Activated T-cell treated with anti-CD3 and anti-CD28 coated beads, Interleukin-2, amount 50 U/mL, for 48 hours (primary cell): ENCODE measurements at places on chromosomes 5 and 9.
A peak's percentile ranks its signal among the peaks of the same experiment; 100 is the strongest.

GRCh38 chr5:149782018-149782894, 52.1 kb downstream of the PPARGC1B start:
- DNase-seq, result no peak

- DNase-seq, result no peak
Observed at GRCh38 chr5:56763711-56764466, 51.5 kb upstream of the MAP3K1 start.

GRCh38 chr9:126490871-126491567, 122.7 kb upstream of the LMX1B start:
- DNase-seq, result no peak

DNA sequence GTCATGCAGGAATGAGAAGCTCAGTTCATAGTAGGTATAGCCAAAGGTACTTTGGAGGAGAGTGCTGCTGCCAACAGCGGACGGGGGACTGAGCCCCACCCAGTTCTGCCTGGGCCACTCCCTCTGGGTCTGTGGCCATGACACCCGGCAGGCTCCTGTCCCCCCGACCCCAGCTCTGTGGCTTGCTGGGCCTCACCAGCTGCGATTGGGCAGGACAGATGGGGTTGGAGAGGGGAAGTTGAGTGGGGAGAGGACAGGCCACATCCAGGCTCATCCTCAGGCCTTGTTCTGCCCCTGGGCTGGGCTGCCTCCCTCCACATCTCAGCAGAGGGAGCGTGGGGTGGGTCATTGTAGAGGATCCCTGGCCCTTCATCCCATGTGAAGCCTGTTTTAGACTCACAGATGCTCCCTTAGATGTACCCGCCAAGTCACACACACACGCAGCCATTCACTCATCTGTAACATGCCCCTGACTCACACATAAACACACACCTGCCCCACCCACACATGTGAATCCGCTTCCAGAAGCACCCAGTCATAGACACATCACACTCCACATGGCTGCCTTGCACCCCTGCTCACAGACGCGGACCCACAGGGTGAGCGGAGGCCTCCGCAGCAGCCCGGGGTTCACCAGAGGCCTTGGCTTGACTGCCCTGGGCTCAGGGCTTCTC, 48.8 kb downstream of the NTNG2 start:
- DNase-seq, result peak; percentile 37

DNA sequence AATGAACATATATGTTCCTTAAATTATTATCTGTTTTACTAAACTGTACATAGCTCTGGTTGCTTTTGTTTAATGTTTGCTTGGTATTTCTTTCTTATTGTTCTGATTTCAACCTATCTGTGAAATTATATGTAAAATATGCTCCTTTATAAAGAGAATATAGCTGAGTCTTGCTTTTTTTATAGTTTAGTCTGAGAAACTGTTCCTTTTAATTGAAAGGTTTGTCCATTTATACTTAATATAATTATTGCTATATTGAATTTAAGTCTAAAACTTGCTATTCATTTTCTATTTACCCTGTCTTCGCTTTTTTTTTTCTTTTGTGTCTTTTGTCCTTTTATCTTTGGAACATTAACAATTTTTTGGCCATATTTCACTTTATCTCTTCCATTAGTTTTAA, 712.0 kb downstream of the MAT2B start:
- DNase-seq, result no peak

DNA sequence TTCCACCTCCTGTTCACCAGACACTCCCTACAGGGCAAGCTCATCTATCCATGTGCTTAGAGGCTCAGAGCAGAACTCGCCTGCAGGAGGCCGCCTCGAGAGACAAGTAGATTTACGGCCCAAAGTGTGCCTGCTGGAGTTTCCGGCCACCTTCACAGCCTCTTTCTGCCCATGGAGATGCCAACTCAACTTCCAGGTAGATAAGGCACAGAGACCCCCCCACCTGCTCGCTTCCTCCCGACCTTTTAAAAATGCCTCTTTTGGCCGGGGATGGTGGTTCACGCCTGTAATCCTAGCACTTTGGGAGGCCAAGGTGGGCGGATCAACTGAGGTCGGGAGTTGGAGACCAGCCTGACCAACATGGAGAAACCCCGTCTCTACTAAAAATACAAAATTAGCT, 46.6 kb downstream of the EXD3 start:
- DNase-seq, result no peak

DNA sequence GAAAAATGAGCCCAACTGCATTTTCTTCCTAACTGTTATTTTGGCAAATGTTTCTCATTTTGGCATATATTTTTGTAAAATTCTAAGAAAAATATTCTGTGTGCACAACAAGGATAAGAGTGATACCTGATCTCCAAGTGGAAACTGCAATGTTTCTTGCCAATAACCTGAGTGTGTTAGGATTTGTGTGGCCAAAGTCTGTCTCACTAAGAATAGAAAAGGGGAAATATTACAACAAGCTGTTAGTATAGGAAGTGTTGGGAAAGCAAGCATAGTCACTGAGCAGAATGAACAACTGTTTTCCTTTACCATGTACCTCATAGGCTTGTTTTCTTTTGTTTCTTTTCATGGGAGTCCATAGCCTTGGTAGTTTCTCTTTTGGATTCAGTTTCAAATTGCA, 624.2 kb downstream of the MTRR start:
- no peak for DNase-seq

DNA sequence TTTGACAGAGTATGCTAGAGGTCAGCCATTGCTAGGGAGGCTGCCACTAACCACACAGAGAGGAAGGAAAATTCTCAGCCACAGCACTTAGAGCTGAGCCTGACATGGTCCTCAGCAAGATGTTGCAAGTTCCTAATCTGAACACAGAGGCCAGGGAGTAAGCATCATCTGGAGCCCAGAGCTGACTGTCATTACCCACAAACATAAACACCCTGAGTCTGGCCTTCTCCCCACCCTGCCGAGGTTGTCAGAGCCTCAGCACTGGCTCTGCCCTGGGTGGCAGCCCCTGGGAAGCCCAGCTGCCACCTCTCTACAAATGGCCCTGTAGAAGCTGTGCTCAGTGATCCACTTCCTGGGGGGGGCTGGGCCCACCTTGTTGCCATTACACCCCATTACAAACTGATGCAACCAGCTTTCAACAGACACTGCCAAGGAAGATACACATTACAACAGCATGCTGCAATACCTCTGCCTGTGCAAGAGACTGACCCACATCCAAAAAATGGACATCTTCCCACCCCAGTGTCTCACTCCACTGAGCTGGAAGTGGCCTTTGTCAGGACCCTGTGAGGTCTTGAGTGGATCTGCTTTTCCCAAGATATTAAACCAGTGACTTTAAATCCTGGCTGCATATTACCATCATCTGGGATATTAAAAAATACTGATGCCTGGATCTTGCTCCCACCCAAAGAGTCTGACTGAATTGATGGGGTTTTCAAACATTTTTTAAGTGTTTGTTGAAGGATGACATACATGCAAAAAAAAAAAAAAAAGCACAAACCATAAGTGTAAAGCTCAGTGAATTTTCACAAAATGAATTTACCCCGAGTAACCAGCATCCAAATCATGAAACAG, 33.0 kb downstream of the IRF1 start:
- DNase-seq, result peak; percentile 43

DNA sequence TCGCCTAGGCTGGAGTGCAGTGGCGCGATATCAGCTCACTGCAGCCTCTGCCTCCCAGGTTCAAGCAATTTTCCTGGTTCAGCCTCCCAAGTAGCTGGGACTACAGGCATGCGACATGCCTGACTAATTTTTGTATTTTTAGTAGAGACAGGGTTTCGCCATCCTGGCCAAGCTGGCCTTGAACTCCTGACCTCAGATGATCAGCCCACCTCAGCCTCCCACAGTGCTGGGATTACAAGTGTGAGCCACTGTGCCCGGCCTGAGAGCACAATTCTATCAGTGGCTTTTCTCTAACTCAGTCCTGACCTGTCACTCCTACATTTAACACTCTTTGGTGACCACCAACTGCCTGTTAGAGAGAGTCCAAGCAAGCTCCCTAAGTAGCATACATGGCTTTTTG, 82.7 kb upstream of the SPOCK1 start:
- no peak for DNase-seq

- DNase-seq, result peak; percentile 37
Observed at GRCh38 chr5:74201334-74202081, 439.0 kb downstream of the ENC1 start.

DNA sequence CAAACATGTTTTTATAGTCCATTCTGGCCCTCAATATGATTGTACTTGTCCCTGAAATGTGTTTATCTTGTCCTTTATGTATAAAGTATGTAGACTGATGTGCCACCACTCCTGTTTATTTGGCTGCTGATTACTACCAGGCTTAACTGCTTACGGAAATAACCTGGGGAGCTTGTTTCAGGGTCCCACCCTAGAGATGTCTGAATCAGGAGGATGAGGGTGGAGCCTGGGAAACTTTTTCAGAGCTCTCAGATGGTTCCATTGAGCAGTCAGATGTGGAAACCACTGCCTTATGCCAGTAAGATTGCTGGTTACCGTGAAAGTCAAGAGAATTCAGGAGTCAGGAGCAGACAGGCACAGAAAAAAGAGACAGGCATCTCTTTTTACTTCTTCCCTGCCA, 19.2 kb downstream of the SLC23A1 start:
- peak; percentile 6 for DNase-seq

- no peak for DNase-seq
Observed at GRCh38 chr9:121823451-121824169, 172.2 kb downstream of the DAB2IP start.
